T-helper 1 cell (primary cell): ENCODE measurements at places on chromosomes 2 and 18.

DNA sequence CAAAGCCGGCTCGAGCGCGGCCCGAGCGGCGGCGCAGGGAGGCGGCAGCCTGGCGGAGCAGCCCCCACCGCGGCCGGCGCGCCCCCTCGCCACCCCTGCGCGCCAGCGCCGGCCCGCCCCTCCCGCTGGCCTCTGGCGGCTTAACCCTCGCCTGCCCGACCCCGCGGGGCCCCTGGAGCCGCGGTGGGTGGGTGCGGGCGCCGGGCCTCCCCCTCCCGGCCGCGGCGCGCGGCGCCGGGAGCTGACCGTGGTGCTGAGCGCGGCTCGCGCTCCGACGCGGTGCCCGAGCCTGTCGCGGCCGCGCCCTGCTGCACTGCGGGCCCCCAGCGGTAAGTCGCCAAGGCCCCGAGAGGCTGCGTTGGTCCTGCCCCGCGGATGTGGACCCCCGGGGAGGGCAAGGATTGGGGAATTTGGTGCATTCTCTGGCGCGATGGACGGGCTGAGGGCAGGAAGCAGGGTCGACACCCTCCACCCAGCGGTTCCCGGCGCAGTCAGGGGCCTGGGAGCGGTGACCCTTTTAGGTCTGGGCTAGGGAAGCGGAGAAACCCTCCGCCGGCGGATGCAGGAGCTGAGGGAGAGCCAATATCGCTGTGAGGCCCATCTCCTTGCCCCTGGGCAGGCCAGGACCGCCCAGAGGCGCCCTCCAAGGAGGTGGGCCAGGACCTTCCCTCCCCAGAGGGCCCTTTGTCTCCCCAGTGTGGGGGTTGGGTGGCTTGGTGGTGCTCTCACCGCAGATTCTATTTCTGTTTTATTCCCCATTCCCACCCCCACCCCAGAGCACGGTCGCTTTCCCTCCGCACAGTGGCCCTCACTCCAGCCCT lies 923 bp downstream of the AMER3 start:
- DNase-seq: no peak

- DNase-seq: no peak
Observed at GRCh38 chr2:170736628-170737027, 21.5 kb downstream of the SP5 start.

DNA sequence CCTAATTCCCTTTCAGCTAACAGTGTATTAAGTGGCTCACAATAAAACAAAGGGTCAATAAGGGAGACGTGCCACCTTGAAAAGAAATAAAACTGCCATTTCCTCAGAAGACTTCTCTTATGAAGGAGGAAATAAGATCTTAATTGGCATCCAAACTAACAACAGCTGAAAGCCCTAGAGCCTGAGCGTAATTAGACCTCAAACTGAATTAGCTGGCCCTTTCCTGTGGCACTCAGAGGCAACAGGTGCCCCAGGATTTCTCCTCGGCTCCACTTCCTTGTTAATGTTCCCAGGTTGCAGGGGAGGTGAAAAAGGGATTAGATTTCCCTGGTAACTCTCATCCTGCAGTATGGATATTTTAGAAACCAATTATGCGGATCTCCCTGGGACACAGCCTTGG lies 804.3 kb downstream of the DCDC2C start:
- DNase-seq: no peak

- no peak for DNase-seq
Observed at GRCh38 chr18:62200121-62200914, 13.3 kb downstream of the RELCH start.

- DNase-seq: no peak
Observed at GRCh38 chr2:108409768-108410167, 32.0 kb downstream of the SULT1C4 start.

DNA sequence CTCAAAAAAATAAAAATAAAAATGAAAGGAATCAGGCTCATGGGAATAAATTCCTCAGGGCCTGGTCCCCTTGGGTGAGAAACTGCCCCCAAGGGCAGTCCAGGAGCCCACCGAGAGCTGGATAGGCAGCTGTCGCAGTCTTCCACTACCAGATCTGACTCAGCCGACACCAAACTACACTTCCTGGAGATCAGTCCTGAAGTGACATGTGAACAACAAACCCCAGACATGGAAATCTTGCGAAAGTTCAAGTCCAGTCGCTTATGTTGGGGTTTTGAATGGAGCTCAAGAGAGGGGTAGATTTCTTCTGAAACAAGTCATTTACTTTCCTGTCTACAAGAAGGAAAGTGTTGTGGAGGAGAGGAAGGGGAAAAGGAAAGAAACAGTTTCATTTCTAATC lies 12.9 kb downstream of the ADCY3 start:
- DNase-seq: no peak

DNA sequence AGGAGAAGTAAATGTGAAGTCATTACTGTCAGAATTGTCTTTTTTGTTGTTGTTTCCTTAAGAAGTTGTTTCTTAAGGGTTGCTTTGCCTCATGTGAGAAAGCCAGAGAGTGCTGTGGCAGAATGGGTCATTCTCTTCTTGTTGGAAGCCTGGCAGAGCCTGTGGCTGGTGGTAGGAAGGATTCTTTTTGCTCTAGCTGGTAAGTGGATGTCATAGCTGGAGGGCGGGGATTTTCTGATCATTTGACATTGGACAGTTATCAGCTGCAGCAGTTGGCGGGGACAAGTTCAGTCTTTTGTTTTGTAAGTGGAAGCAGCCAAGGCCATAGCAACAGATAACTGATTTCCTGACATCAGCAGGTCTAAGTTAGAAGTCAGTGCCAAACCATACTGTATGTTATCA lies 5.5 kb upstream of the RMDN2 start:
- no peak for DNase-seq

GRCh38 chr2:111178730-111179405 lies 58.2 kb downstream of the BCL2L11 start:
- no peak for DNase-seq

- no peak for DNase-seq
Observed at GRCh38 chr2:23452372-23452771, 67.4 kb downstream of the KLHL29 start.

GRCh38 chr2:105437708-105438103 lies 38.9 kb upstream of the FHL2 start:
- DNase-seq: no peak

DNA sequence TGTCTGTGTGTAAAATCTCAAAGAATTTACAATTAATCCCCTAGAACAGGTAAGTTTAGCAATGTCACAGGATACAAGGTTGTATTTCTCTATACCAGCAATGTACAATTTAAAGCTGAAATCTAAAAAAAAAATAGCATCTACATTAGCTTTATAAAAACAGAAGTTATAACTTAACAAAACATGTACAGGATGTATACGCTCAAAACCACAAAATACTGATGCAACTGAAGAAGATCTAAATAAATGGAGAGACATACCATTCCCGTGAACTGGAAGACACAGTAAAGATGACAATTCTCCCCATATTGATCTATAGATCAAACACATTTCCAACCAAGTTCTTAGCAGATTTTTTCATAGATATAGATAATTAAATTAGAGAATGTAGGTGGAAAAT lies 17.5 kb upstream of the RANBP2 start:
- no peak for DNase-seq

- no peak for DNase-seq
Observed at GRCh38 chr2:172375251-172375650, 52.1 kb upstream of the ITGA6 start.

GRCh38 chr2:105373895-105374401 lies 24.9 kb downstream of the FHL2 start:
- DNase-seq: no peak

DNA sequence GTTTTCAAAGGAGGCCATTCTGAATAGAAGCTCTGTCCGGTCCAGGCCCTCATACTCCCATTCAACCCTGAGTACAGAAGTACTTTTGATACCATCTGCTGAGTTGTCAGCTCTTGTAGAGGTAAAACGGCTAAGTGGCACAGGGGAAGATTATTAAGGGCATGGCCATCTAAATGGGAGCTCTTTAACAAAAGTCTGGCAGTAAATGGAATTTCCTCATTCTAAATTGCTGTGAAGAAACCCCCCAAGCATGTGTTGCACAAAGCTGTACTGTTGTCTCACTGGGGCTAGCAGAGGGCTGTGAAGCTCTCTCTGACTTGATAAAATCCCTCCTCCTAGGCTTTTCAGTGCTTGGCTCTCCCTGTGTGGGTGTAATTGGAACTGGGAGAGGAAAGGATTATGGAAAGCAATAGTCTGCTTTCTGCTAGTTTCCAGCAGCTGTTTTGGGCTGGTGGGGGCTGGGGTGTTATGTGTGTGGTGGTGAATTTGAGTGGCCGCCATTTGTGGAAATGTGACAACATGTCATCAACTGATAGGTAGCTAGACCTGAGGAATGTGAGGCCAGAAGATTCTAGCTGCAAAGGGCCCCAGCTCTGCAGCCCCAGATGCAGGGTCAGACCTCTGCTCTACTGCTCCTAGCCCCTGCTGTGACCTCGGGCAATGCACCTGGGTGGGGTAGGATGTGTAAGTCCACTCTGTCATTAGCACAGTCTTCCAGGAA lies 65.1 kb downstream of the MAP4K4 start:
- DNase-seq: no peak
